Stimulated activated CD8-positive, alpha-beta memory T cell treated with anti-CD3 and anti-CD28 coated beads, Interleukin-7, amount 100 ng/mL, for 4 hours (primary cell): ENCODE measurements at places on chromosomes 5 and 9.
A peak's percentile ranks its signal among the peaks of the same experiment; 100 is the strongest.

DNA sequence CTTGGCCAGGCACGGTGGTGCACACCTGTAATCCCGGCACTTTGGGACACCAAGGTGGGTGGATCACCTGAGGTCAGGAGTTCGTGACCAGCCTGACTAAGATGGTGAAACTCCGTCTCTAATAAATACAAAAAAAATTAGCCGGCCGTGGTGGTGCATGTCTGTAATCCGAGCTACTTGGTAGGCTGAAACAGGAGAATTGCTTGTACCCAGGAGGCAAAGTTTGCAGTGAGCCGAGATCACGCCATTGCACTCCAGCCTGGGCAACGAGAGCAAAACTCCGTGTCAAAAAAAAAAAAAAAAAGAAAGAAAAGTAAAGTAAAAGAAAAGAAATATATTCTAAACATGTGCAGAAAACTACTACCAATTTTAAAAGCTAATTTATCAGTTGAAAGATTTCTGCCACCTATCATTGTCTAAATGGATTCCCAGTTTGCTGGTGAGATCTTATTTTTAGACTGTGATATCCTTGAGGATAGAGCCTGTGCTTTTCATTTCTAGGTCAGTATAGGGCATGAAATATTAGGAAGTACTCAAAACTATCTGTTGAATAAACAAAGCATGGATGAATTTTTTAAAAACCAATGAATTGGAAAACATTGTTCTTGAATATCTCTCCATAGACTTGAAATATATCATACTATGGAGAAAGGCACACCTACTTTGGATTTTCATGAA, 86.9 kb downstream of the NFIB start:
- no peak for DNase-seq

DNA sequence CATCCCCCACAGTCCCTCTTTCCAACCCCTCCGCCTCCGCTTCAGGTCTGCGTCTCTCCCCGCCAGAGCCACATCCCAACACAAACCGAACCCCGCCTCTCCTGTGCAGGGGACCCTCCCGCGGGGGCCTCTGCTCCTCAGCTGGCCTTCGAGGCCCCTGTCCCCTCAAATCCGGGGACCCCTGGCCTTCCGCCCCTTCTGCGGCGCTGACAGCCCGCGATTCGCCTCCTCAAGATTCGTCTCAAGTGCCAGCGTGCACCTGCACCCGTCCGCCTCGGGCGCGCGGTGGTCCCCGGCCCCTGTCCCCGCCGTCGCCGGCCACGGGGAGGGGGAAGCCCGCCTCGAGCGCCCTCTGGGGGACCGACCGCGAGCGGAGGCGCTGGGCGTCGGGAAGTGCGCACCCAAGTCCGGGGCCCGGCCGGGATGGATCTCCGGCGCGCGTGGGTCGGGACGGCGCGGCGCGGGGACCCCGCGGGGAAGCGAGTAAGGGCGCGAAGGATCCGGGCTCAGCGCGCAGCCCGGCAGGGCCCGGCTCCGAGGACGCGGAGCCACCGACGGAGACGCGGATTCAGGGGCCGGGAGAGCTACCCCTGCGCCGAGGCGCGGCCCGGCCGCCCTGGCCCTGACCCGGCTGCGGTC, 623 bp downstream of the FLT4 start:
- DNase-seq, result no peak

- DNase-seq, result no peak
Measured at GRCh38 chr5:178553517-178553916, 36.7 kb downstream of the COL23A1 start.

GRCh38 chr9:85900504-85901201, 40.3 kb upstream of the NAA35 start:
- peak; percentile 9 for DNase-seq

DNA sequence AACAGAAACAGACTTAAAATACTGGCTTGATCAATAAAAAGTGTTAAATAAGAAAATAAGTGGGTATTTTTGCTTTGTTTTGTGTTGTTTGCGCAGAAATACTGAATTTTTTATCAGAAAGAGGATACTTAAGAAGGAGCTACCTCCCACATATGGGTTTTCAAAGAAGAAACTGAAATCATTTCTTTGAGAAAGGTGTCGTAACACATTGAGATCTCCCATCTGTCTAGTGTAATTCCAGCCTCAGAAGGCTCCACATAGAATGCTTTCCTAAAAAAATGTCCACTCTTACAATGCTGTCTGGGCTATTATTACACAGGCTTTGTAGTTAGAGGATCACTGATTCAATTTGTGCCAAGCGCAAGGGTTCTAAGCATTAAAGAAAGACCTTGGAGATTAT, 226.2 kb downstream of the EPB41L4A start:
- DNase-seq, result no peak

GRCh38 chr5:169248996-169249395, 51.9 kb downstream of the SLIT3 start:
- no peak for DNase-seq

DNA sequence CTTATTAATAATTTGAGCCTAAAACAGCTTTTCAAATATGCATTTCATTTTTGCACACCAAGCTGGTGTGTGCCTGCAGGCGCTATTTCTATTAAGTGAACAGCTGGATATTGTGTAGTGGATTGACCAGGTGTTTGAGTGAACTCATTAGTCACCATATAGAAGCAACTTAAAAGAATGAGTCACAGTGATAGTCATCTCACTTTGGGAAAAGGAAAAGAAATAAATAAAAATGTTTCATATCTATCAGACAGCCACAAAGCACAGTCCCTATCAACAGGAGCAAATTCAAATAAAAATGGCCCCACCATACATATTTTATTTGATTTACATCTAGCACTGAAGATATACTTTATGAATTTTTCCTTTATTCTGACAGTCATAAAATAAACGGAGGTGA, 456.5 kb upstream of the CDH9 start:
- DNase-seq, result no peak

DNA sequence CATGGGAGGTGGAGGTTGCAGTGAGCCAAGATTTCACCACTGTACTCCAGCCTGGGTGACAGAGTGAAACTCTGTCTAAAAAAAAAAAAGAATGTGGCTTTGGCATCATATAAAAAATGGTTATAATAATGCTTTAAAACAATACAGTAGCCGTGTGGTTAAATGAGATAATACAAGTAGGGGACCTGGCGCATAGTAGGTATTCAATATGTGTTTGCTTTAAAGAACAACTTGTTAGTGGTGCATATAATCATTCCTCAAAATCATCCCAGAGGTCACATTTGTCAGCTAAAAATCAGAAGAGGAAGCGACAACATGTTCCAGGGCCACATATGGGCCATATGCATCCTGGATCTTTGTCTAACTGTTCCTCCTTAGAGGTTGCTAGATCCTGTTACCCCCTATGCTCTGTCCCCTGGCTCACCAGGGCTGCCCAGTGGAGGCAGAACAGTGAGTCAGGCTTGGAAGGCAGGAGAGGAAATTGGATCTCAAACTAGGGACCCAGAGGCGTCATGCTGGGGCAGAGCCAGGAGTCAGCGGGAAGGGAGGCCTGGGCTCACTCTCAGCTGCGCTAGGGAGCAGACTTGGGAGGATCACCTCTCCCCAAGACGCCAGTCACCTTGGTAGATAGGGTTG, 27.7 kb downstream of the LHX6 start:
- DNase-seq, result no peak

DNA sequence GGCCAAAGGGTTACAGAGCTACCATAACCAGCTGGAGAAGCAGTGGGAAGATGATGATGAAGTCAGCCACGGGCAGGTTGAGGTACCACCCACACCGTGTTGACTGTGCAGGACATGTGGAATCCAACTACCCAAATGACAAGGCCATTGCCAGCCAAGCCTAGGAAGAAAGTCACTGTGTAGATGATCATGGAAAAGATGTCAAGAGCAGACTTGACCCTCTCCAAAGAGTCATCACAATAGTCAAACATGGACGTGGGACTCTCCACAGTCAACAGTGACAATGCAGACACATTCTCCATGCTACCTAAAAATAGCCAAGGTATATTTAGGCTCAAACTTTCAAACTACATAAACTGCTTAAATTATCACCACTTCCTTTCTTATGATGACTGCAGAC, 20.9 kb upstream of the SPINK1 start:
- no peak for DNase-seq

DNA sequence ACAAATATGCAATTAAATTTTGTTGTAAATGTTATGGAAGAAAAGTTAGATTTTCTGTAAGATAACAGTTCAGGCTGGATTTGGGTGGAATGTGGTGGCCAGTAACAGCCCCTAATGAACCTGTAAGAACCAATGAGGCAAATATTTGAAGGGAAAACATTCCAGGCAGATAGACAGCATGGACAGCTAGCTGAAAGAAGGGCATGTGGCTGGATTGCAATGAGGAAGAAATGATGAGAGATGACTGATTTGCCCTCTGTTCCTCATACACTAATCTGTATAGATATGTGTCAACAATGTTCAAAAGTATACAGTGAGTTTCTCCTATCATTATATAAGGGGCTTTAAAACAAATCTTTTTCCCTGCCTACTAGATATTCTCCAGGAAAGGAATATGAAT, 58.8 kb downstream of the MAN2A1 start:
- DNase-seq, result no peak

- no peak for DNase-seq
Measured at GRCh38 chr9:135388530-135388929, 91.1 kb upstream of the PPP1R26 start.

DNA sequence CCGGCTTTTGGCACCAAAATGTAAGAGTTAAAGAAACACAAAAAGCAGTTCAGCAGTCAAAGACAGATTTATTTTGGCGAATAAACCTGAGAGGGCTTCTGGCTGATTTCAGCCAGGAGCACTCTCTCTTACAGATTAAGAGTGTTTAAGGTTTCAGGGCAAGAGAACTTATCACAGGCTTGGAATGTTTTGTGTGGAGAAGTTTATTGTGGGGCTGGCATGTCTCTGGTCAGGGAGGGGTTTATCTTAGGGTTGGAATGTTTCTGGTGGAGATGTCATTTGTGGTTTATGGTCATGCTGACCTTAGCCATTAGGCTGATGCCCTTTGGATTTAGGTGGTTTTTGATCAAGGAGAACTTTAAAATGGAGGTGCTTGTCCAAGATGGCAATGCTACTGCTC, 622.3 kb upstream of the PTPRD start:
- no peak for DNase-seq

DNA sequence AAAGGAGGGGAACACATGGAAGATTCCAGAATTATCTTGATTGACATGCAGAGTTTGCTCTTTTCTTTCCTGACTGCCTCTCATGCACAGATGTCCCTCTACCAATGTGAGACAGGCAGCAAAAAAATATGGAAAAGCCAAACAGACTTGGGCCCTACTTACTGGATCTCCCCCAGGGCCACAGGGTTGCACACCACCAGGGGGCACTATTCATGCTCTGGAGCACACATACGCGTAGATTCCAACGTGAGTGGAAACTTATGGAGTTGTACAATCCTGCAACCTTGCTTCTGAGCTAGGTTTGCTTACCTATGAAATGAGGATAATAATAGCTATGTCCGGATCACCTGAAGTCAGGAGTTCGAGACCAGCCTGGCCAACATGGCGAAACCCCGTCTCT, 319.5 kb downstream of the ARHGEF28 start:
- no peak for DNase-seq

GRCh38 chr5:74212336-74212735, 428.2 kb downstream of the ENC1 start:
- DNase-seq, result no peak

GRCh38 chr5:159459951-159460538, 129.8 kb upstream of the IL12B start:
- no peak for DNase-seq

- DNase-seq, result no peak
Measured at GRCh38 chr9:84513473-84513872, 156.1 kb upstream of the NTRK2 start.

DNA sequence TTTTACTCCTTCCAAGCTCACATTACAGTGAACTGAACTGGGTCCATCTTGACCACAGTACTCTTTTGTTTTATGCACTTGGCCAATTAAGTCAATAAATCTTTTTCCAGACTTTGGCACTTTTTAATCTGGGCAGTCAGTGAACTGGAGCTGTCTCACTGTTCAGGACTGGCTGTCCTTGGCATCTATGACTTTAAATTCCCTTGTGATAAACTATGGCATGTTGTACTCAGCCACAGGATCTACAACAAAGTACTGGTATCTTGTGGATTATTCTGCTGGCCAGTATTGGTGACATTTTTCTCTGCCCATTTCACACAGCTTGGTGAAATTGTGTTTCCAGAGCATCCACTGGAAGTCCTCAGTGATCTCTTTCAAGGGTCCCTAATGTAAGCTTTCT, 1144.8 kb upstream of the SEMA6A start:
- DNase-seq, result no peak
